Stimulated activated CD8-positive, alpha-beta memory T cell treated with anti-CD3 and anti-CD28 coated beads, Interleukin-4, amount 100 ng/mL, for 1 hour (primary cell): ENCODE measurements at places on chromosomes 4 and X.

DNA sequence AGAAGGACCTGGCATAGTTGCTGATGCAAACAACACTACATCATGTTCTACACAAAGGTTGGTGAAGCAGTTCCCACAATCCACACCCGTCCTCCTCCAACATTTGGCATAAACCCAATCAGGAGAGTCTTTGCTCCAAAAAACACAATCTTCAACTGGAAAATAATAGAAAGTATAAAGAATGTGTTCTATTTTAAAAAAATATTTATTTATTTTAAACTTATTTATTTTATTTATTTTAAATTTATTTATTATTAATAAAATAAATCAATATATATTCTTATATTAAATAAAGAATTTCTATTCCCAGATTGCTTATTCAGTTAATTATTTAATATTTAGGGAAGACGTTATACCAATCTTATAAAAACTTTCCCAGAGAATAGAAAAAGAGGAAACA is 1753.7 kb upstream of the AGA start:
- no peak for DNase-seq

- no peak for DNase-seq
Measured at GRCh38 chr4:153465615-153466080, 512 bp upstream of the TMEM131L start.

DNA sequence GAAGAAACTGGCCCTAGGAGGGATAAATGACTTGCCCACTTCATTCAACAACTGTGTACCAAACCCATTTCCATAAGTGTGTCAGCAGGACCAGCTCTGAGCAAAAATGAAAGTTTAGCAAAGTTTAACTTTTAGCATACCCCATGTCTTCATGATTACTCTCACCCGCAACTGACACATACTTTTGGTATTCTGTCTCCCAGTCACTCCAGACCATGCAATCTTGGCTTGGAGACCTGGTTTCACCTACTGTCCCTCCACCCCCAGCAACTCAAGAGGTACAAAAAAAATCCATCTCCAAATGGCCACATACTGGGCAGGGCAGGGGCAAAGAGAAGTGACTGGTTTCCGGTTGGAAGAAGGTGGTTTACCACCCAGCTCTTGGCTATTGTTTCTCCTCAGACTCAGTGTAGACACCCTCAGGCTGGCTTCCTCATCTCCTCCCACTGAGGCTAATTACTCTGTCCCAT is 79.8 kb downstream of the RLIM start:
- DNase-seq = no peak

DNA sequence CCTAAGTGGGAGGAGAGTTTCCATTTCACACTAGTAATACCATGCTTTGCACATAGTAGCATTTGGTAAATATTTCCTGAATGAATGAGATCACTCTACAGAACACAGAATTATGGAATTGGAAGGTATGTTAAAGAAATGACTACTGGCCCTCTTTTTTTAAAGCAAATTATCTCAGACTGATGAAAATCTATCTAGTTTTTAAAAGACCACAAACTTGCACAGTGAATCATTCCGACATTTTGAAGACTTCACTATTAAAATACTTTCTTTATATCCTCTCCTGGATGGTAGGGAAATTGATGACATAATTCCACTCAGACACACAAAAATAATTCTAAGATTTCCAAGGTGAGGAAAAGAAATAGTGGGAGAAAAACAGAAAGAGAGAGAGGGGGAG is 68.4 kb upstream of the ETNPPL start:
- no peak for DNase-seq

- DNase-seq = no peak
Measured at GRCh38 chr4:1348014-1348513, 1.1 kb downstream of the UVSSA start.

GRCh38 chr4:7831858-7832730 is 107.6 kb downstream of the AFAP1 start:
- no peak for DNase-seq
